ENCODE measurements at places on chromosomes 2 and 18. TPM values are rescaled to one million over a fixed set of nuclear protein-coding genes. Genes with fewer than 3 reads are reported as not detected.

DNA sequence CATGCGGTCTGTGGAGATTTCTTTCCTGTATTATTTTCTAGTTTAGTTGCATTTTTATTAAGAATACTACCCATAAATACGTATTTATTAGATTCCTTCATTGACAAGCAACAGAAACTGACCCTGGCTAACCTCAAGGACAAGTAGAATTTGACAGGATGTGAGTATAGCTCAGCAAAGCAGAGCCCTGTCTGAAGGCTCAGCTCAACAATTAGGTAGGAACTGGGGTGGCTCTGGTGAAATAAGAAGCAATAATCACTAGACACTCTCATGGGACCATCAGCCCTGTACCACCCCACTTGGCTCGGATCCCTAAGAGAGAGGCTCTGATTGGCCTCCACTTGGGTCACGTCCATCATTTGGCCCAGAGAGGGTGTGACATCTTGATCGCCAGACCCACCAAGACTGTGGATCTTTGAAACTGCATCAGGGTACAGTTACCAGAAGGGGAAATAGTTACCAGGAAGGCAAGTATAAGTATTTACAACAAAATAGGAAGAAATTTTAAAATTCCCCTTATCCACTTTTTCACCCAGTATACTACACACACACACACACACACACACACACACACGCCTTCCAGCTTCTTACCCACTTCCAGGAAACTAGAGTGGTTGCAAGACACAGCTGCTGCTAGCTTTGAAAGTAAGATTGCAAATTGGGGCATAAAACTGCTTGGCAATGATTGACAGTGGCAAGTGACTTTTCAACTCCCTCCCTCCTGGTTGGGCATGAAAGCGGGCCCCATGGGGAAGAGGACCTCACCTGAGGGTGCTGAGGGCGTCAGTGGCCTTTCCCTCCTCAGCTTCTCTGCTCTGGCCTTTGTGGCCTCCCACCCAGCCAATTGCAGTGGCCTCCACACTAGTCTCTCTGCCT, 41.8 kb downstream of the KCTD18 start:
- DNase-seq: no peak

DNA sequence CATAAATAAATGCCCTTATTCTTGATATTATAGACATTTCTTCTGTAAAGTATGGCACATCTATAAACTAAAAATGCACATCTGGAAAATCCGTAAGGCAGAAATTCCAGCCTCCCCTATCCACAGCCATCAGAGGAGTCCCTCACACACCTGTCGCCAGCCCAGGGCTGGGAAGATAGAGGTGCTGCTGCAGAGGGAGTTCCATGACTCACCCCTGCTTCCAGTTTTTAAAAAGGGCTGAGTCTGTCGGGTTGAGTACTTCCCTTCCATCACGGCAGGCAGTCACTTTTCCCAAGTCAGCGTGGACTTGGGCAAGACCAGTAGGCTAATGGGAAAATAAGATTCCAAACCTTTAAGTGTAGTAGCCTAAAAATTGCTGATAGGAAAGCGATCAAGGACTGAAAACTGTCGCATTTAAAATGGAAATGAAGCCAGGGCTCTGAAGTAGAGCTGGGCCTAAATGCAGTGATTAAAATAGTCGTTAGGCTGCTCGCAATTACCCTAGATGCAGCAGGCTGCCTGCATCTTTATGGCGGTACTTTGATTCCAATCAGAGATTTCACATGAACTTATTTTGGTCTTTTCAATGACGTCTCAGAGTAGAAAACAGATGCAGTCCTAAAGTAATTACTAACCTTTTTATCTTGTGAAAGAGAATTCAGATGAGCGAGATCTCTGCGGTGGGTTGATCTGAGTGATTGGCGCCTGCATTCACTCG, 280.5 kb downstream of the AGAP1 start:
- no peak for DNase-seq

- DNase-seq: no peak
These were observed 2.0 kb downstream of the ITGA6 start for GRCh38 chr2:172429301-172429968.

GRCh38 chr2:19865151-19865550, 36.6 kb downstream of the TTC32 start:
- DNase-seq: no peak

- peak; percentile 21 for DNase-seq
These were observed 67.4 kb downstream of the KCTD18 start for GRCh38 chr2:200442471-200442870.

DNA sequence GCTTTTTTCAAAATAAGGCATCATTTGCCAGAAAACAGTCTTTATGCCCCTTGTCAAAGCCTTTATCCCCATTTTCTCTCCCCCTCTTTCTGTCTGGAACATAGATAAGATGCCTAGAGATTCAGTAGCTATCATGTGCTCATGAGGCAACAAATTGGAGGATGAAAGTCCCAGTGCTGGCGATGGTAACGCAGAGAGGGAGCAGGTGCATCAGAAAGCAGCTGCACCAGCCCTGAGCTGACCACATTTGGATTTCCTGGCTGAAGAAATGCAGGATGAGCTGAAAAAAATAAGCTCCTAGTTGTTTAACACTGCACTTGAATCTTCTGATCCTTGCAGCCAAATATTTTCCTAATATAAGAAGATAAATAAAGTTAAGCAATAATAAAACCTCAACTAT, 48.0 kb downstream of the LOXHD1 start:
- no peak for DNase-seq

DNA sequence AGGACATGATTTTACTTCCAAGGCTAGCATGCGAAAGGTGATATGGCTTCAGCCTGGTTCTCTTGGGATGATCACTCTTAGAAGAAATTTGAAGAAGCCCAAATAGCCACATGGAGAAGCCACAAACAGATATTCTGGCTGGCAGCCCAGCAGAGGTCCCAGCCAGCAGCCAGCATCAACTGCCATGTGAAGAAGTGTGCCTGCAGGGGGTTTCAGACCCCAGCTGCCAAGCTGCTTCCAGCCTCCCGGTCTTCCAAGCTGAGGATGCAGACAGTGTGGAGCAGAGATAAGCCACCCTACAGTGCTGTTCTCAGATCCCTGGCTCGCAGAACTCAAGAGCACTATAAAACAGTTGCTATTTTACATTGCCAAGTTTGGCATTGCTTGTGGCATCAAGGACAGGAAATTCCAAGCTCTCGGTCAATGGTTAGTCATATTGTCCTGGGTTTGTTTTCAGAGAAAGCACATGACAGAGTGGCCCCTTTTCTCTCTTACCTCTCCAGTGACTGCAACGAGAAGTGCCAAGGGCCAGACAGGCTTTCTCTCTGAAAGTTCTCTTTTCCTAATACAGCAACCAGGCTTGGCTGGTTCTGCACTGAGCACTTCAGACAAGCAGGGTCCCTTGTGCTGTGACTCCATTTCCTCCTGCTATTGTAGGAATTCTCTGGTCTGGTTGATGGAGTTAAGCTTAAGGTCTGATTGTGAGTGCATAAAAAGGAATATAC, 223.7 kb downstream of the ANKRD30B start:
- no peak for DNase-seq

- no peak for DNase-seq
These were observed 754.0 kb upstream of the SOX11 start for GRCh38 chr2:4938206-4938605.

GRCh38 chr18:22983175-22983574, 50.0 kb downstream of the RBBP8 start:
- DNase-seq: no peak

DNA sequence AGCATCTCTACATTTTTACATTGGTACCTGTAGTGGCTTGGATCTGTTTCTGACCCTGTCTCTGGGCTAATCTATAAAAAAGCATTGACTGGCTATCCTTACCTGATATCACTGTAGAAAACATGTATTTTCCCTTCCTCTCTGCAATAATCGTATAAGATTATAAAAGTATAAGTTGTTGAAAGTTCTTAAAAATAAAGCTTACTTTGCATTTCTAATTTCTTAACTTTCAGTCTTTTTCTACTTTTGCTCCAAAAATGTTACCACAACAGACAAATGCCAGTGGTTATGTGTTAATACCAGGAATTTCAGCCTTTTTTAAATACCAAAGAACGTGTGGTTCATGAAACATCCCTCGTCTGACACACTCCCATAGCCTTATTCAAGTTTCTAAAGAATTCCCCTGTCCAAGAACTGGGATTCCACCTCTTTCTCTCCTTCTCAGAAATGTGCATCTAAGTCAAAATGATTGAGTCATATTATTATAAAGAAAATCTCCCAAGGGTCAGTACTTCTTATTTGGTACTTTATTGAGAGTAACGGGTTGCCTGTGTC, 28.5 kb upstream of the ACKR3 start:
- DNase-seq: no peak

The LCT gene
- not detected for total RNA-seq

The ALPG gene
- total RNA-seq: not detected
